ENCODE measurements at places on chromosomes 3 and 15.

- DNase-seq, result no peak
Observed at GRCh38 chr15:74304431-74304830, 63.0 kb downstream of the CYP11A1 start.

DNA sequence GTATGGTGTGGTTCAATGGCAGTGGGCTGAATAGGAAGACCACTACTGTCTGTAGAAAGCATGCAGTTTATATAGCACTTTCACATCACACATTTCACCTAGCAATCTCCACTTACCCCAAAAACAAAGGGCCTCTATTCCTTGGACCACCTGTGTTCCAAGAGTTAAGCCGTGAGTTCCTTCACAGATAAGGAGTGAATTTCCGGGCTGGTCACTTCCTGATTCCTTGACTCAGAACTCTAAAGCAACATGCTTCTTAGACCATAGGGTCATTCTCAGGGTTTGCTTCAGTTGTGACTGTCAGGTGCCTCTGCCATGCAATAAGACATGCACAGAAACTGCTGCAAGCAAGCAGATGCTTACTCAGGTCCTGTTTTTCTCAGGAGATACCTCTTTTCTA is 588.5 kb upstream of the TGFBR2 start:
- DNase-seq, result no peak

DNA sequence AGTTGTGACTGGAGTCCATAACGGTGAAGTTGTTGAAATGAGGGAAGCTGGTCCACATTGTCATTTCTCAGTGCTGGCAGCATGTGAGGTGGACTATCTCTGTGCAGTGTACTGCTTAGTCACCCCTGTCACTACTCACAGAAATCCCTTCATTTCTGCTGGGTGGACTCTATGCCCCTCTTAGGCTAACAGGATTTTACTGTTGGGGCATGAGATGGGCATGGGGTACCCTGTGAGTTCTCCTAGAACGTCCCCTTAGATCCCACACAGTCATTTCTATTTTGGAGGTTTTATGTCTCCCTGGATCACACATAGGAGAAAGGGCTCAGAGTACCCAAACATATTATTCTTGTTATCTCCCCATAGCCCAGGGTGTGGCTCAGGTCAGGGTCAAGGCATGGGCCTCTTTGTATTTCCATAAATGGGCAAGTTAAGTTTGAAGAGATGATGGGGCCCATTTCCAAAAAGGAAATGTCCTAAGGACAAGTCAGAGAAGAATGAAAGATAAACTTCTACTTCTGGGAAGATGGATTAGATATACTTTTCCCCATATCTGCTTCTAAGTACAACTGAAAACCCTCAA is 15.2 kb downstream of the P2RY1 start:
- no peak for DNase-seq

- peak; percentile 91 for DNase-seq
Observed at GRCh38 chr15:70826634-70827033, 27.3 kb downstream of the LARP6 start.

- peak; percentile 96 for DNase-seq
Observed at GRCh38 chr3:188262913-188263683, 109.1 kb downstream of the LPP start.

- peak; percentile 48 for DNase-seq
Observed at GRCh38 chr3:176663387-176663786, 533.9 kb downstream of the TBL1XR1 start.

DNA sequence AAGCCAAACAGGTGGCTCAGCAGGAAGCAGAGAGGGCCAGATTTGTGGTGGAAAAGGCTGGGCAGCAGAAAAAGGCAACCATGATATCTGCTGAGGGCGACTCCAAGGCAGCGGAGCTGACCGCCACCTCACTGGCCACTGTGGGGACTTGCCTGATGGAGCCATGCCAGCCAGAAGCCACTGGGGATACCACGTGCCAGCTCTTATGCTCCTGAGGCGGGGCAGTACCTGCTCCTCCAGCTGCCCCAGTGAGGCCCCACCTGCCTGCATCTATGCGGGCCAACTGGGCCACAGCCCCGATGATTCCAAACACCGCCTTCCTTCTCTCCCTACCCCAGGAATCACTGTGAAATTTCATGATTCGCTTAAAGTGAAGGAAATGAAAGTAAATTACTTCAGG is 22.9 kb upstream of the ARIH1 start:
- no peak for DNase-seq

DNA sequence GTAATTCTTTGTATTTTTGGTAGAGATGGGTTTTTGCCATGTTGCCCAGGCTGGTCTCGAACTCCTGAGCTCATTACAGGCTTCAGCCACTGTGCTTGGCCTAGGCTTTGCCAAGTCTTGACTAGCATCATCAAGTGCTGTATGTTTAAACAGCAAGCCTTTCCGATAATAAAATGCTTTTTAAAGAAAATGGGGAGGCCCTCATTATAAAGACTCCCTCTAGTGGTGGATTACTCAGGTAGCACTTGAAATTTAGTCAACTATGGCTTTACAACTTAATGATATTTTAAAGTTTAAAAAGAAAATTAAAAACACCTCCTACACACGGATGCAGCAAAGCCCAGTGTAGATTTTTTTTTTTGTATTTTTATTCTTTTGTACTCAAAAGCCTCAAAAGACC is 213.6 kb downstream of the GAP43 start:
- peak; percentile 29 for DNase-seq

- no peak for DNase-seq
Observed at GRCh38 chr3:111617406-111617805, 22.3 kb upstream of the ZBED2 start.

DNA sequence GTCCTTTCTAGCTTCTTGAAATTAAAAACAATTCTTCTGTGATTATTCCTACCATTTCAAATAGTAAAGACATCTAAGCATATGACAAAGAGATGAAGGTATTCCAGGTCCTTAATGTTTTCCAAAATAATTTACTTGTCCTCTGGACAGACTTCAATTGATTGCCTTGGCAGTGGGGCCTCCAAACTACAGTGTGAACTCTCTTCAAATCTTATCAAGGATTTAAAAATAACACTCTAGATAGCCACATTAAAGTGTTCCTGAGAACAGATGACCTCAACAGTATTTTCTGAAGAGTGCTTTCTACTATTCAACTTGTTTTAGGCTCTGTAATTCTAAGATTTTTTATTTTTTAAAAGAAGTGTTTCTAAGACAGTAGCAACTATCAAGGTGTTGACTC is 7.9 kb upstream of the MLF1 start:
- DNase-seq, result no peak

GRCh38 chr3:113560831-113561623 is 28.7 kb downstream of the SIDT1 start:
- DNase-seq, result peak; percentile 17

GRCh38 chr3:127544803-127545201 is 45.7 kb downstream of the TPRA1 start:
- no peak for DNase-seq

GRCh38 chr3:44030285-44030684 is 211.4 kb upstream of the TOPAZ1 start:
- DNase-seq, result no peak

- DNase-seq, result no peak
Observed at GRCh38 chr3:38526792-38527191, 30.7 kb downstream of the EXOG start.

GRCh38 chr3:182979674-182980191 is 605 bp downstream of the DCUN1D1 start:
- DNase-seq, result peak; percentile 42

GRCh38 chr3:178381555-178381954 is 154.7 kb upstream of the KCNMB2 start:
- peak; percentile 81 for DNase-seq

DNA sequence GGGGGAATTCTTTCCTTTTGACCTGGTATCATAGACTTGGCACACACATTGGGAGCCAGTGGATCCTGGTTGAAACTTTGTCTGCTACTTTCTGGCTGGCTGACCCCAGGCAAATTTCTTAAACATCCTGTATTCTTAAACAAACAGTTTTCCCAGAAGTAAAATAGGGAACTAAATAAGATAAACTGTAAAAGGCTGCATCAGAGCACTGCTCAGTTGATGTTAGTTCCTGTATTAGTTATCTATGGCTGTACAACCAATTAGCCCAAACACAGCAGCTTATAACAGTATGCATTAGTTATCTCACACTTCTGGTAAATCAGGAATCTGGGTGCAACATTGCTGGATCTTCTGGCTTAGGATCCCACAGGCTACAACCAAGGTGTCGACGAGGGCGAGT is 73.1 kb upstream of the SLCO3A1 start:
- DNase-seq, result no peak

GRCh38 chr15:80549654-80550053 is 145.5 kb upstream of the ABHD17C start:
- DNase-seq, result peak; percentile 31

GRCh38 chr15:67156426-67156825 is 91.0 kb downstream of the SMAD3 start:
- no peak for DNase-seq

DNA sequence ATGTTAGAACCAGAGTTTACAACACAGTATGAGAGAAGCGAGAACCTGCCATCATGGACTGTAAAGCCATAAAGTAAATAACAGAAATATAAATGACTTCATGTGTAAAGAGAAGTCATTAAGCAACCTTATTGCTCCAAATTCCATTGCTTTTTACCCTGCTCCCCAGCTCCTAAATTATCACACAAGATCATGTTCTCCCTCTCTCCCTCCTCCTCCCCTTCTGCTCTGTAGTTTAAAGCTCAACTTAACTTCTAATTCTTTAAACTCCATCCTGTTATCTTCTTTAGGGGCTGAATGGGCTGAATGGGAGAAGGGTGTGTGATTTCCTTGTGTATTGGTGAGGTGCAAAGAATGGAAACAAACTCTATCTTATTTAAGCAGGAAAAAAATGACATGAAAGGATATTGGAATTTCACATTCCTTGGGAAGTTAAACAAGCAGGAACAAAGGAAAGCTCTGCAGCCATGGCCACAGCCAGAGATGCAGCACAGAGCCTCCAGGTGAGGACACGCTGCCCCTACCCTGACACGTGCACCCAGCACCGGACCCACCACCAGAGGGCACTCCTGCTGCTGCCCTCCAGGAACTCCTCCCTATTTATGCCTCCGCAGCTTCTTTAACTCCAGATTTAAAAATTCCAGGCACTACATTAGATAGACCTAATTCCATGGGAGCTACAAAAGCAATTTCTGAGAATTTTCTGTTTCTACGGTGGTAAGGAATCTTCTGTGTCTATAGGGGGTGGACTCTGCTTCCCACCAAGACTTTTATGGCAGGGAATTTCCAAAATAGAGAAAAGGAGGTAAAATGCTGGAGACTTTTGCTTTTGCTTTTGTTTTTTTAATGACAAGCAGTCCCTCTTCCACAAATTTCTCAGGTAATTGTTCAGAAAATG is 76.9 kb upstream of the ABI3BP start:
- DNase-seq, result peak; percentile 57

DNA sequence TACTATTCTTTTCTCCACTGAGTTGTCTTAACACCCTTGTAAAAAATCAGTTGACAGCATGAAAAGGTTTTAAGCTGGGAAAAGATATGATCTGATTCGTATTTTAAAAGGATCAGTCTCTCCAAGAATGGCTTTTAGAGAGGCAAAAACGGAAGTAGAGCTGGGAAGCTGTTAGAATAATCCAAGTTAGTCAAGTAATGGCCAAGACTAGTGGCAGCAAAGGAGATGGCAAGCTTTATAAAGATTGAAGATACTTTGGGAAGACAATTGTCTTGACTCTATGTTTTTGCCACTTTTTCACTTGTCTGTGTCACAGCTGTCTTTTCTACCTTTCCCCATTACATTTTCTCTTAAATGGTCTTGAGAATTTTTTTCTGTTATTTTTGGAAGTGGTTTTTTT is 243.5 kb upstream of the MANF start:
- DNase-seq, result no peak

DNA sequence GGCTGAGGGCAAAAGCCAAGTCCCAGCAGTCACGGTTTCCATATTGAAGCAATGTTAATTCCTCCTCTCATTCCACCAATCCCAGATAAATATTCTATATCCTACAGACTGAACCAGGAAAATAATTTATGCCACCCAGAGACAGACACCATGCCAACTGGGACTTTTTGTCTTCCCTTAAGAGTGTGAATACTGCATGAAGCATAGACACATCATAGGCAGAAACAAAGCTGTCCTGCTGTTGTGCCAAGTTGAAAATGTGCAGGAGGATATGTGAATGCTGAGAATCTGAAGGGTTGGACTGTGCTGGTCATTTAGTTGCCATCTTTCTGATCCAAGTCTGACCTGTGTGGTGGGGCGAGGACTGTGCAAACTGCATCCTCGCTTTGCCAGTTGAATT is 37.7 kb downstream of the RFTN1 start:
- no peak for DNase-seq

- no peak for DNase-seq
Observed at GRCh38 chr3:45216021-45216609, 10.0 kb downstream of the TMEM158 start.

GRCh38 chr3:13644341-13645117 is 95.6 kb downstream of the FBLN2 start:
- peak; percentile 47 for DNase-seq

- no peak for DNase-seq
Observed at GRCh38 chr15:33559207-33559890, 248.6 kb downstream of the RYR3 start.

GRCh38 chr3:21226086-21226485 is 524.9 kb downstream of the ZNF385D start:
- no peak for DNase-seq

GRCh38 chr15:73716417-73716816 is 32.2 kb downstream of the CD276 start:
- DNase-seq, result no peak

DNA sequence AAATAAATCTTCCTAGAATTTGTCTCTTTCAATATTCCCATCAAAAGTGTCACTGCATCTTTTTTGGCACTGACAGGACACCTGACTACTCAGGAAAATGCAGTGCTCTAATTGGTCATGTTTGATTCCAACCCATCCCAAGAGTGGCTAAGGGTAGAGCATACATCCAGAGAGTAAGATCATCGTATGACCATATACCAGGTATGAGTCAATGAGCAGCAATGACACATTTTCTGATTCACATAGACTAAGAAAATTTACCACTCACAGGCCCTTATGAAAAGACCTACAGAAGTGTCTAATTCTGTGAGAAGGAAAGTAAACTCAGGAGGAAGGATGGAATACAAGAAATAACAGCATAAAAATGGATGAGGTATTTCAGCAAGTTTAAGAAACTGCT is 434.2 kb downstream of the ZIC1 start:
- DNase-seq, result no peak

DNA sequence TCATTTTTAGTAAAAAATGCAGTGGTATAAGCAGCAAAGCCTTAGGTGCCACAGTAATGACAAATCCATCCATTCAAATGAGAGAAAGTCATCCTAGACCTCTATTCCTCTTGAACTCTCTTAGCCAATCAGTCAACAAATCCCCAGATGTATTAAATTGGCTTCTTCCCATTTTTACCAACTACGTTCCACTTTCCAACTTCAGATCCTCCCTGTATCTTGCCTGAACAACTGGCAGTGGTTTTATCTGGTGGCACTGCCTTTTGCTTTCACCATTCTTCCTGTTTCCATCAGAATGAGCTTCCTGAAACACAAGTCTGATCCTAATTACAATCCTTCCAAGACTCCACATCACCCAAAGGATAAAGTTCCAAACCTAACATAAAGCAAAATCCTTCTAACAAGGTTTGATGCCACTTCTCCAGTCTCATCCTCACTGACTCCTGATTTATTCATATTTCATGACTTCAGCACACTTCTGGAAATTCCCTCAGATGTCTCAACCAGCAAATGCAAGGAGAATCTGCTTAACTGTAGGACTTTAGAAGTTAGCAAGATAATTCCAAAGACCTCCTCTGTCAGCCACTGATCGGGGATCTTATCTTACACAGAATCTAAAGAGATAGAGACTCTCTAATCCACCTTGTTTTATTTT is 69.8 kb upstream of the SLC4A7 start:
- peak; percentile 65 for DNase-seq

- DNase-seq, result peak; percentile 58
Observed at GRCh38 chr3:14876921-14877333, 58.2 kb downstream of the FGD5 start.

GRCh38 chr3:107258300-107258699 is 118.9 kb upstream of the CCDC54 start:
- DNase-seq, result no peak

Measured in EH (cell line).